ENCODE measurements at places on chromosomes 11 and 22. TPM values are rescaled to one million over a fixed set of nuclear protein-coding genes. Genes with fewer than 3 reads are reported as not detected.

Gene BIRC3
- 2.6 TPM for total RNA-seq

Gene ZP1
- not detected for total RNA-seq

Gene TEX54
- not detected for total RNA-seq

Gene MS4A3
- total RNA-seq = not detected

Gene TMEM191B
- total RNA-seq = not detected

Gene FAM227A
- 0.16 TPM for total RNA-seq

Gene PIWIL4
- total RNA-seq = 0.47 TPM

Gene CFAP300
- total RNA-seq = 5.9 TPM

Gene FAT3
- total RNA-seq = under 0.01 TPM
